NCI-H1930 (cell line): ENCODE measurements at places on chromosomes 11 and 22.

DNA sequence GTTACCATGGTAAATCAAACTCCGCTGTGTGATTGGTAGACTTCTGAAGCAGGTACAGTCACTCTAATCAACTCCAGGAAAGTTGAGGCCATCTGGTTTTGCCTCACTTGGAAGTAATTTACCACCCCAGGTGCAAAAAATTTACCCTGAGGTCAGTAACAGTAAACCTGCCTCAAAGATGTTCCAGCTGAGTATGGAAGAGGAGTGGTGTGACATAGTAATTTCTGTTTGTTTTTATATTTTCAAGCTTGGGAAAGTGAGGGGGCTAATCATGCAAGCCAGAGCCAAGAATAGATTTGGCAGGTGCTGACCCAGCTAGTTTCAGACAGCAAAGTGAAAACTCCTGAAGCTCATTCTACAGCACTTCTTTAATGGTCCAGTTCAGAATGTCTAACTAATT is 691.6 kb downstream of the NTM start:
- DNase-seq = no peak

DNA sequence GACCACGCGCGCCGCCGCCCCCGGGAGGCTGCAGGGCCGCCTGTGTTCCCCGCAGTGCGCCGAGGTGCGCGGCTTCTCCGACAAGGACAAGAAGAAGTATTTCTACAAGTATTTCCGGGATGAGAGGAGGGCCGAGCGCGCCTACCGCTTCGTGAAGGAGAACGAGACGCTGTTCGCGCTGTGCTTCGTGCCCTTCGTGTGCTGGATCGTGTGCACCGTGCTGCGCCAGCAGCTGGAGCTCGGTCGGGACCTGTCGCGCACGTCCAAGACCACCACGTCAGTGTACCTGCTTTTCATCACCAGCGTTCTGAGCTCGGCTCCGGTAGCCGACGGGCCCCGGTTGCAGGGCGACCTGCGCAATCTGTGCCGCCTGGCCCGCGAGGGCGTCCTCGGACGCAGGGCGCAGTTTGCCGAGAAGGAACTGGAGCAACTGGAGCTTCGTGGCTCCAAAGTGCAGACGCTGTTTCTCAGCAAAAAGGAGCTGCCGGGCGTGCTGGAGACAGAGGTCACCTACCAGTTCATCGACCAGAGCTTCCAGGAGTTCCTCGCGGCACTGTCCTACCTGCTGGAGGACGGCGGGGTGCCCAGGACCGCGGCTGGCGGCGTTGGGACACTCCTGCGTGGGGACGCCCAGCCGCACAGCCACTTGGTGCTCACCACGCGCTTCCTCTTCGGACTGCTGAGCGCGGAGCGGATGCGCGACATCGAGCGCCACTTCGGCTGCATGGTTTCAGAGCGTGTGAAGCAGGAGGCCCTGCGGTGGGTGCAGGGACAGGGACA is 2.7 kb downstream of the NLRP6 start:
- DNase-seq = no peak

DNA sequence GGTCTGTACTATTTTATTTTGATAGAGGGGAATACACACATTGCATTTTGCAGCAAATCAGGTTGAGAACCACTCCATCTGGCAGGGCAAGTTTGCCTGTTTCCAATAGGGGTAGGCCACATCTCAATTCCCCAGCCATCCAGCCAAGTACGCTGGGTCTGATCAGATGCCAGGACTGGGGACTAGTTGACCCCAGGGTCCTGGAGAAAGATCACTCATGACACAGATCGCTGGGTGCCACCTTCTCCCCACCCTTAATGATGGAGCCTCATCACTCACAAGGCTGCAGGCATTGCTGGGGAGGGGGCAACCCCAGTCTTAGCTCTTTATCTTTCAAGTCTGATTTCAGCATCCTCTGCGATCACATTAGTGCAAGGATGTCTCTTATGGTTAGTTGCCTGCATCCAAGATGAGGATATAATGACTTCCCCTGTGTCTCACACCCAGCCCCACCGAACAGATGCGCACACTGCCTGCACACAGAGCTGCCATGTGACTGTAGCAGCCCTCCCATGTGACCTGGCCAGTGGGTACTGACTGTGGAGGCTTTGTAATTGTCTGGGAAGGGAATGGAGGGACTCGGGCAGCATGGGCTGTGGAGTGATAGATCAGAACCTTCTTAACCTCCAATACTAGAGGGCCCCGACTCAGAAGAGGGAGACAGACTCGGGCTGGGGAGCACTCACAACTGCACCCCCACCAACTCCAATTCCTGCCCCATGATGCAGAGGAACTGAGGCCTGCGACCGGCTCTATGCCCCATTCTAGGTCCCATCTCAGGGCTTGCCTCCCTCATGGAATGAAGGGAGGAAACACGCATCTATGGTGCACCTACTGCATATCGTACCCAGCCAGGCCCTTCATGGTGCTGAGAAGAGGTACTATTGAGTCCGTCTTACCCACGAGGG is 155.8 kb downstream of the DSCAML1 start:
- no peak for DNase-seq

DNA sequence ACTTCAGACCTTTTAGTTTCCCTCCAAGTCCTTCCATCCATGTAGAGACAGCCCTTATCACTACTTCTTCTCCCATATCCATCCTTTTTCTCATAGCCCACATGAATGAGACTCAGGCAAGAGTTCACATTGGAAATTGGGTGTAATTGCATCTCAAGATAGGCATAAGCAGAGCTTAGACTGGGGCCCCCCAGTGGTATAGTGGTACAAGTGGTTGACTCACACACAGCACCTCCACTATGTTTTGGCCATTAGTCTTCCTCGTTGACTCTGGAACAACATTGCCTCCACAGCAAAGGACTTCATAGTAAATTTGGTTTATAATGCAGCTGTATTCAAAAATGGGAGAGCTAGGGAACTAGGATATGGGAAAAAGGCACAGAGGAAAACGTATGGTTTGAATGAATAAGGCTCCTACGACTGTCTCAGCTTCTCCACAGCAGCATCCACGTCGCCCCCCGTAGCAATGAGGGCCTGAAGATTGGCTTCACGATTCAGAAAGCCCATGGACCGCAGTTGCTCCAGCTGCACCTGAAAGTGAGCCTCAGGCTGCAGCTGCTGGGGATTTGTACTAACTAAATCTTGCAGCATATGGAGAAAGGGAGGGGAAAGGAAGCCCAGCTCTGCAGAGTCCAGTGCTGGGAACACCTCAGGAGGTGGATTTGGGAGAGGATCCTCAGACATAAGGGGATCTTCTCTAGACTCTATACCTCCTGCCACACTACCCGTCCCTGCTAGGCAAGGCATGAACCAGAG is 2.4 kb downstream of the UBQLN3 start:
- DNase-seq = no peak

DNA sequence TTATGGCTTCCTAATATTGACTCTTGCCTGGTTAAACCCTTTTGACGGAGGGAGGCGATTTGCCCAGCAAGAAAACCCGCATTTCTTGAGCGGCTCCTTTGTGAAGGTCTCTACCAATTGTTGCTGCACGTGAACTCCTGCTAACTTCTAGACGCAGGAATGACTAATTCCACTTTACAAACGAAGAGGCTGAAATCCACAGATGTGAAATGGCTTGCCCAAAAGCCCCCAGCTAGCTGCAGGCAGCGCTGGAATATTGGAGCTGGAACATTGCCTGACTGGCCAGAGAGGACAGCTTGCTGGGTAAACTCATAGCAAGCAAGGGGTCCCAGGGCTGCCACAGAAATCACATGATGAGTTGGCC is 542 bp downstream of the GCAT start:
- DNase-seq = no peak

GRCh38 chr11:62593434-62594044 is 2.2 kb upstream of the TUT1 start:
- peak; percentile 29 for DNase-seq
